AG08395 (cell line): ENCODE measurements at places on chromosomes 11 and 22.

DNA sequence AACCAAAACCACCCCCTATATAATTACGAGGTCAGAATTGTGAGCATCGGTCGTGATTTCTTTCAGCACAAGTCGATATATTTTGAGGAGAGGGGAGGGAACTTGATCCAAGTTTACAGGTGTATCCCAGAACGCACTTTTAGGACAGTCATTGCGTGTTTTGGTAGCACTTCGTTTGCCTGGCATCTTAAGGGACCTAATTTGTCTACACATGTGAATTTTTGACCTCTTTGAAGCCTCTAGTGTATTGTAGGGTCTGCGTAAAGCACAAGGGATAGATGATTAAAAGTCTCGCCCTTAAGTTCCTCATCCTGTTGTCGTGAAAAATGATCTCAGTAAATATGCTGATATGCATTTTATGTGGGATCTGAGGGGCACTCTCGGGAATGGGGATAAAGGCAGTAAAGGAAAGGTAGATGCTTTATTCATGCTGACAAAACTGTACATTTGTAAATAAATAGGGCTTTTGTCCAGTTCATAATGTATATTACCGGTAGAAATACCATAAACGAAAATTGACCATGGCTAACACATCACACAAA is 632 bp upstream of the CCDC34 start:
- DNase-seq, result no peak

DNA sequence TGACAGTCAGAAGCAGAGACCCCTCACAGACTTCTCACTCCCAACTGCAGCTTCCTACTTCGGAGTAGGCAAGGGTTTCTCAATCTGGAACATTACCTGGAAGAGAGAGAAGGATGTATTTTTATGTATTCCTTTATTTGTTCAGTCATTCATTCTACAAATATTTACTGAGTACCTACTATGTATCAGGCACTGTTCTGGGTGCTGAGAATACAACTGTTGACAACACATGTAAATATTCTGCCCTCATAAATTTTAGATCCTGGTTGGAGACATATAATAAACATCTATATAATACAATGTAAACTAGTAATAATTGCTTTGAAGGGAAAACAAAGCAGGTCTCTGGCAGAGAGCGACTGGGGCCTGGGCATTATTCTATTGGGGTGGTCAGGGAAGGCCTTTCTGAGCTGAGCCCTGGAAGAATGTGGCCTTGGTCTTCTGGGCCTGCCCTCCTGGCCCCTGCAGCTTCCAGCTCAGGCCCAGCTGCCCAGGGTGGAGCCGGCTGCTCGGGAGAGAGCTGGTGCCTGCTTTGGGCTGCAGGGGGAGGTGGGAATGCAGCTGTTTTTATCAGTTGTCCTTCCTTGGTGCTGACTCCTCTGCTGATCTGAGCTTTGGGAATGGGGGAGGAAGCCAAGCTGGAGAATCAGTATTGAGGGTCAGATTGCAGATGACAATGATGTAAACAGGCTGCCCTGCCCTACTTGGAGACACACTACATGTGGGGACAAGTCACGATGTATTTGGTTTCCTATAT is 46.8 kb downstream of the PKNOX2 start:
- no peak for DNase-seq

DNA sequence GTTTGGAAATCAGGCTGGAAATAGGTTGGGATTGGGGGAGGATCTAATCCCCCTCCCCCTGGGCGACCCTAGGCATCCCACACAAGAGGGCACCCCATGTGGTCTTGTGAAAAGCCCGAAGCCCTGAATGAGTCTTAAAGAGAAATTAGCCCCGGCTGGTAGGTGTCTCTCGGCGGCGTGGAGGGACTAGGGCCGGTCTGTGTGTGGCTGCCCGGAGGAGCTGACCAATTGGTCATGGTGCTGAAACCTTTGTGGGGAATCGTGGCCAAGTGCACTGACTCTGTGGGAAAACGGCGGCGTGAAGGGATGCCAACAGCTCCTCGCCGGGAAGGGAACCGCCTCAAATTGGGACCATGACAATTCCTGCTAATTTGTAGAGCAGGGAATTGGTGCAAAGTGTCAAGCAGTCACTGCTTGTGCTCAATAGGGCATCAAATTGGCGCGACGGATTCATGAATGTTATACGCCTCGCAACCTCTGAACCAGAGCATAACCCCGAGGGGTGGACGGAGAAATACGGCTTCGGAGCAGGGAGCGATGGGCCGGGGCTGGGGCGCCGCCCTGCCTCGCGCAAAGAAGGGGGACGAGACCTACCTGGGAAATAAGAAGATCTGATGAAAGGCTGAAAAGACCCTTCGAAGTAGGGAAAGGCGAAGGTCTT is 1.5 kb downstream of the DBX1 start:
- peak; percentile 71 for DNase-seq

GRCh38 chr22:30287648-30288418 is 1.5 kb downstream of the CASTOR1 start:
- DNase-seq, result peak; percentile 92

GRCh38 chr11:50073113-50074105 is 40.7 kb downstream of the OR4C45 start:
- no peak for DNase-seq

DNA sequence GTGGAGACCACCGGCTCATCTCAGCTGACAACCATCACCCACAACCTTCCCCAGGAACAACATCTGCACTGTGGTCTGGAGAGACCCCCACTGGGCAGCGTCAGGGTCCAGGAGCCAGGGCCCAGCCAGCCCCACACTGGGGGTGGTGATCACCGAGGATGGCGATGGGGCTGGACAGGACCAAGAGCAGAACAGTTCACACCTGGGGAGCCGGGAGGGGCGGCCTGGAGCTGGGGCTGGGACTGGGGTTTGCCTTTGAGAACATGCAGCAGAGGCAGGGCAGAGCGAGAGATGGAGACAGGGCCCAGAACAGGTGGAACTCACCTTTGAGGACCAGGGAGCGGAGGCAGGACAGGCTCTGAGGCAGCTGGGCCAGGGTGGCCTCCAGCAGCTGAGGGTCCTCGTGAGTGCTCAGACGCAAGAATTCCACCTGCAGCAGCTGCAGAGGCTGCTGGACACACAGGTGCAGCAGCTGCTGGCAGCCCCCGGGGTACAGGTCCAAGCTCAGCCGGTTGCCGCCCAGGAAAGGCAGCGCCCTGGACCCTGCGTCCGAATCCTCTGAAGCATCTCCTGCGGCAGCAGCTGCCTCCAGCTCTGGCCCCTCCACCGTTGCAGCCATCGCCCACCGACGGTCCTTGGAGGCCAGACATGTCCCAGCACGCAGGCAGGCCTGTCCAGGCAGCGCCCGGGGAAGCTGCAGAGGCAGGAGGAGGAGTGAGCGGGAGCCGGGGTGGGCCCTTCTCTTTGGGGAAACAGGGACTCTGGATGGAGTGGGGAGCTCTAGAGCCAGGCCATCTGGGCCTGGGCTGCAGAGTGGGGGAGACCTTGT is 1.0 kb downstream of the PIDD1 start:
- DNase-seq, result no peak

DNA sequence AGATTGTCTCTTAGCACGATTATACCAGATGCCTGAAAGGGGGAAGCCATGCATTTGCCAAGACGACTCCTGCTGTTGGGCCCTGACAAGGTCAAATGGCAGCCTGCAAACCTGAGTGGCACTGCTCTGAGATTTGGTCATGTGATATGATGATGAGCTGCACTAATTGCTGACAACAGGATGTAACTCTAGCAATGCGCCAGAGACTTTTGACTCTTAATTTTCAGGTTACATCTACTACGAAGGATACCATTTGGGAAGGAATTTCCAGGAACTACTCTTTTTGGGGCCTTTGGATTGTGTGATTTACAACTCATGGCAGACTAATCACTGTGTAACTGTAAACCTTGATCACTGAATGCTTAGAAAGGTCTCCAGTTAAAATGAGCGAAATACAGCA is 13.1 kb downstream of the TREH start:
- DNase-seq, result no peak

GRCh38 chr11:91081440-91082043 is 858.7 kb upstream of the CHORDC1 start:
- no peak for DNase-seq

DNA sequence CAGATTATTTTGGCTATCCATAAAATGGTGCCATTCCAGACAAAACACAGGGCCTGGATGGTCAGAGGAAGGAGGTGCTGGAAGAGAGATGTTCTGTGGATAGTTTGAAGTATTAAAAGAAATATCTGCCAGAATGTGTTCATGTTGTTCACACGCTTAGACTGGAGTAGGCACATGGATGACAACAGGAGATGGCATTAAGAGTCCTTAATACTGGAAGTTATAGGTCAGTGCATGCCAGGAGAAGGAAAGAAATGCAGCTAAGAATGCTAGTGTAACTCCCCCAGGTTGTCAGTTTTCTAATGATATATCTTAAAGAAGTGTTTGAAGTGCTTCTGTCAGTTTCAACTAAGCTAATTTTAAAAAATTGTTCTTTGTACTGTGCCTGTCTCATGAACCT is 20.2 kb downstream of the KREMEN1 start:
- no peak for DNase-seq

GRCh38 chr11:131328843-131329242 is 41.6 kb upstream of the NTM start:
- DNase-seq, result no peak

GRCh38 chr11:85699957-85700741 is 14.2 kb upstream of the CCDC89 start:
- DNase-seq, result no peak

DNA sequence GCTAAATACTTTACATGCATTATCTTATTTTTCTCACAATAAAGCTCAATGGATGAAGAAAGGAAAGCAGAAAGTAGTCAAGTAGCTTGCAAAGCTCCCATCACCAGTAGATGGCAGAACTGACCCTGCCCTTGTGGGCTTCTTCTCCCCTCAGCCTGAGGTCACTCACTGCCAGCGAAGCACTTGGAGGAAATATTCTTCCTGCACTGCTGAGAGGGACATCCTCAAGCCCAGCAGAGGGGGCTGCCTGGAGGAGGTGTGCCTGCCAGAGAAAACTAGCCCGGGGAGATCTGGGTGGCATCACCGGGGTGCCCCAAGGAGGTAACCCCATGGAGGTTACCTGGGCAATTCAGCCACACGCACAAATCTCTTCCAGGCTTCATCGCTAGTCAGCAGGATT is 6.6 kb downstream of the APOL4 start:
- DNase-seq, result peak; percentile 70

GRCh38 chr22:43080616-43081015 is 8.6 kb downstream of the TTLL1 start:
- DNase-seq, result no peak

DNA sequence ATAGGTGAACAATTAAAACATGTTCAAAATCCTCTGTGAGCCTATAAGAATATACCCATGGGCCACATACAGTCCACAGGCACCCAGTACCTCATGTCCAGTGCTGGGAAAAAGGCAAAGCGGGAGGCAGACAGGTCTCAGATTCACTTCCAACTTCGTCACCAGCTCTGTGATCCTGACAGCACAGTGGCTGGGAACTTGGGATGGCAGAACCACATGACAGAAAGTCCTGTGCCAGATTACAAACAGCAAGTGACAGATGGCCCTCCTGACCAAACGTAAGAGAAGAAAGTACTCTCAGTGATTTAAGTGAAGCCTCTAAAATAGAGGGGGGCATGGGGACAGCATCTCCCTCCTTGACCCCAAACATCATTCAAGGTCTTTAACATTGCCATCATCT is 5.8 kb downstream of the SLC1A2 start:
- DNase-seq, result no peak

DNA sequence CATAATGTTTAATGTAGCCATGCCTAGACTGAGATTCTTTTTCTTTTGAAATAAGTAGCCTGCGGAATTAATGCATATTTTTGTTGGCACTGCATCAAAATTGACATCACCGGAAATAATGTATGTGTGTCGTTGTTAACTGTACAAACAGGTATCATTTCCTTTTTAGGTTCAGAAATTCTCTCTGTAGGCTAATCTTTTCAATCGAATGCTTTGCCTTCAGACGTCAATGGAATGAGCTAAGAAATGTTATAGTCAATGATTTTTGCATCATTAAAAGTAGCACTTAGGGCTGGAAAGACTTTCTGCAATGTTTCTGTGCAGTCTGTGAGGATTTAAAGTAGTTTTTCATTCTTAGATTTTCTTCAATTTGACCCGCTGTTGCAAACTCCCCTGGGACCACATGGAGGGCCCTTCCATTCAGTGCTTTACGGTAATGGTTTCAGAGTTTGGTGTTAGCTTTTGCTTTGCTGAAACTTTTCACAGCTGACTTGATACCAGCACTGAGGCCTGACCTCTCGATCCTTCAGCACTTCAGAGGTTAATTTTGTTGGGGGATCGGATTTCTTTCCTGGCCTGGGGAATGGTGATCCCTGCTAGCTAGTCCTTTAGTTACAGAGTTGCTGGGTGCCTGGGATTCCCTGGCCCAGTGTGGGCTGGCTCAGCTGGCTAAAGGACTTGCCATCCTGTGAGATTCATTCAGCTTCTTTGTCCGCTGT is 137.8 kb downstream of the DBX1 start:
- no peak for DNase-seq

GRCh38 chr11:47271961-47272661 is 2.2 kb downstream of the MADD start:
- DNase-seq, result no peak

DNA sequence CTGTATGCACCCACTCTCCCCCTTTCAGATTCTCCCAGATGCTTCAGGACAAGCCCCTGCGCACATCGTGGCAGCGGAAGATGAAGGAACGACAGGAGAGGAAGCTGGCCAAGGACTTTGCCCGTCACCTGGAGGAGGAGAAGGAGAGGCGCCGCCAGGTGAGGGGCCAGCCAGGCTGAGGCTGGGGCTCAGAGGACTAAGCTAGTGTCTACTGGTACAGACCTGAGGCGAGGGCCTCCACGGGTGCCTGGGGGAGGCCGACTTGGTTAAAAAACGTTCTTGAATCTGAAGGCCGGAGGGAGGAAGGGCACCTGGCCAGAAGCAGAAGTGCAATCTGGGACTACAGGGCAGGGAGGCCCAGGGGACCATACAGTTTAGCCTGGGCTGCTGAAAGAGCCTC is 6.0 kb downstream of the CCDC86 start:
- DNase-seq, result no peak

GRCh38 chr11:109037856-109038780 is 373.2 kb downstream of the DDX10 start:
- peak; percentile 92 for DNase-seq

- no peak for DNase-seq
Measured at GRCh38 chr22:24244144-24244787, 616 bp downstream of the GGT5 start.

- no peak for DNase-seq
Measured at GRCh38 chr11:79406376-79406775, 34.5 kb downstream of the TENM4 start.

GRCh38 chr11:128686021-128686741 is 7.7 kb upstream of the FLI1 start:
- no peak for DNase-seq

- peak; percentile 48 for DNase-seq
Measured at GRCh38 chr11:9263840-9264315, 1.3 kb downstream of the DENND5A start.
